NCI-H1694 (cell line): ENCODE measurements at places on chromosomes 7 and 10.

GRCh38 chr7:119900996-119901672 lies 371.8 kb upstream of the KCND2 start:
- DNase-seq: no peak

DNA sequence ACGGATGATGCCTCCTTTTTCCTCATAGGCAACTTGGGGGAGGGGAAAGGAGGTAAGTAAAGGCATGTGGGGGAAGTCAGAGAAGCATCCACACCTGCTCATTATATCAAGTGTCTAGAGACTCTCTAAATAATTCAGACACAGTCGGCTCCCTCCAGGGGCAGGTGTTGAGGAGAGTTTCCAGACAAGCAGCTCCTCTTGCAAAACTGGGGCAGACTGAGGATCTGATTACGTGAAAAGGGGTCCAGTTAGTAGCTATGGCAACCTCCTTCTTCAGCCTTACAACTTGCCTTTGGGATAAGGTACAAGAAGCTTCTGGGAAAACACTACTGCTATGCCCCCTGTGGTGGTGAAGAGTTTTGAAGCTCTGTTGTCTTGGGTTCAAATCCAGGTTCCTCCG lies 39.0 kb upstream of the SORBS1 start:
- no peak for DNase-seq

- no peak for DNase-seq
These were observed 282.2 kb upstream of the KLF14 start for GRCh38 chr7:131016230-131016629.

- DNase-seq: peak; percentile 87
These were observed 34.8 kb downstream of the GRID2IP start for GRCh38 chr7:6516387-6516983.

DNA sequence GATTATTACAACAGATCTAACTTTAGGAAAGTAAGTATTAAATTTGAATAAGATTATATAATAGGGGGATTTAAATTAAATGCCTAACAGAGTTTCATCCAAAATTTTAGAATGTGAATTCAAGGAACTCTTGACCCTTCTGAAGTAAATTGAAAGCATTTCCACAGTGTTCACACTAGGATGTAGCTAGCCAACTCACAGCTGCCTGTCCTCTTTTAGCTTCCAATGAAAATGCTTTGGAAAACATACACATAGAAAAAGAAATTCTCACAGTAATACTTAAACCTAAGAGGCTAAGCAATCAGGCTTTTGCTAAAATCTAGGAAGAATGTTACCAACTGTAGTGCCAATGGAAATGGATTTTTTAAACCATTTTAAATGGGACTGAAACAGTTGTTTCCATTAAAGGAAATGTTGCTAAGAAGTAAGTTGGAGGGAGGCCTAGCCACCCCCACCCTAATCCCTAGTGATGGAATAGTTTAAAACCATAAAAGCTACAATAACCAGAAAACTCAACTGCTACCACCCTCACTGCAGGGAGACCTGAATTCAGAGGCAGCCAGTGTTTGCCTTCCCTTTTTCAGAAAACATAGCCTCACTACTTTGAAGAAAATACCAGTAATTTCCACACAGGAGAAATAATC lies 58.3 kb downstream of the REEP3 start:
- DNase-seq: no peak

GRCh38 chr10:64465653-64466052 lies 944.5 kb downstream of the REEP3 start:
- DNase-seq: no peak

GRCh38 chr7:106731187-106731586 lies 70.2 kb upstream of the CCDC71L start:
- DNase-seq: no peak

GRCh38 chr7:7516156-7516555 lies 19.5 kb downstream of the COL28A1 start:
- no peak for DNase-seq

DNA sequence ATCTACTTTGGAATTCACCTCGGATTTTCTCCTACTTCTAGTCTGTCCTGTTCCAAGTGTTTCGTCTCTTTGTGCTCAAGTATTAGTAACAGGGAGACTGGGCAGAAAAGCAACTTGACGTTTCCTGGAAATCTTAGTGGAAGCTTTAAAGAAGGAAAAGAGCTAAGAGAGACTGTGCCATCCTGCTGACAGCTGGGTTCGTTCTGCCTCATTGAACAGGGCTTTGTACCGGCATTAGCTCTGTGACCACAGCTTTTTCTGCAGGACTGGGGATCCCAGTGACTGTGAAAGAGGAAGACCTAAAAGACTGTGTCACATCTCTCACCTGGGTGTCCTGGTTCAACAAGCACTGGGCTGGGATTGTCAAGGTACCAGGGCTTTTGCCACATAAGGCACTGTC lies 70.8 kb upstream of the CDCA7L start:
- no peak for DNase-seq

DNA sequence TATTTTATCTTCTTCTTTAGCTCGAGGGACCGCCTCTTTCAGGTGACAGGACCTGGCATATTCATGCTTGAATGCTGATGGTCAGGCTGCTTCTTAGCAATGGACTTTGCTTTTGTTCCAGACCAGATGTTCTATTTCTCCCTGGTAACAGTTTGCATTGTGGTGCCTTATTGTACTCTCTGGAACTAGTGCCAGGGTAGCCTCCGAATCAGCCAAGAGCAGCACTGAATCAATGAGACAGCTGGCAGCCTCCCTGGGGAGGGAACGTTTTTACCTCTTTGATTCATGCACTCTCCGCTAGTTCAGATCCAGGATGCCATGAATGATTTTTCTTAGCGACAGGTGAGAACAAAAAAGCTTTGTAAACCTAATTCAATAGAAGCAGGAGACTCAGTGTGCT lies 54.1 kb upstream of the NXPH1 start:
- peak; percentile 95 for DNase-seq

- DNase-seq: no peak
These were observed 6.9 kb downstream of the BAZ1B start for GRCh38 chr7:73515178-73515577.

GRCh38 chr7:140416560-140416959 lies 12.7 kb downstream of the RAB19 start:
- no peak for DNase-seq

DNA sequence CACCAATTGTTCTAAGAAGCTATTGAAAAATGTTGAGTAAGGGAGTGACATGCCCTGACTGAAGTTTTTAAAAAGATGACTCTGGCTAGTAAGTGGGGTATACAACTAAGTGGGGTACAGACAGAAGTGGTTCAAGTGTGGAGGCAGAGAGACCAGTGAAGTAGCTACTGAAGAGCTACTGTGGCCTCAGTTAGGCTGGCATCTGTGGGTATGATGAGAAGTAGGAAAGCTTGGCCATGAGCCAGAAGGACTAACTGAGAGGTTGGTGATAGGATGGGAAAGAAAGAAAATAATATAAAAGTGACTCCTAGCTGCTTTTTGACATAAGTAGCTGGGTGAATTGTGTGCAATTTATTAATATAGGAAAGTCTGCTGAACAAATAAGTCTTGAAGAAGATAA lies 176.6 kb downstream of the SEMA3D start:
- no peak for DNase-seq

- no peak for DNase-seq
These were observed 28.1 kb upstream of the TRIM8 start for GRCh38 chr10:102616066-102616770.

- DNase-seq: peak; percentile 62
These were observed 47.7 kb upstream of the TRIM8 start for GRCh38 chr10:102596506-102596971.

DNA sequence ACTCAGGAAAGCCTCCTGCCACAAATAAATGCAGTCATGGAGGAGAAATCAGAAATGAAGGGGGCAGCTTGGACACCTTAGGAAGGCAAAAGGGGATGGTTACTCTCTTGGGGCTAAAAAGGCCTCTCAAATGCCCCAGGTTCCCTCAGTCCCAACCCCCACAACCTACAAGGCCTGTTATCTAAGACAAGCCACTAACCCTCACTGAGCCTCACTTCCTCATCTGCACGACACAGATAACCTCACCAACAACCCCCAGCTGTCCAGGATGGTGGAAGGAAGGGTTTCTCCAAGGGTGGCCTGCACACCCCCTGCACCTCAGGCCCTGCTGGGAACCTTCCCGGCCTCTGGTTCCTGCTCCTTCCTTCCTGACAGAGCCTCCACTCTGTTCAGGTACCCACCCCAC lies 29.2 kb downstream of the SORBS1 start:
- no peak for DNase-seq

DNA sequence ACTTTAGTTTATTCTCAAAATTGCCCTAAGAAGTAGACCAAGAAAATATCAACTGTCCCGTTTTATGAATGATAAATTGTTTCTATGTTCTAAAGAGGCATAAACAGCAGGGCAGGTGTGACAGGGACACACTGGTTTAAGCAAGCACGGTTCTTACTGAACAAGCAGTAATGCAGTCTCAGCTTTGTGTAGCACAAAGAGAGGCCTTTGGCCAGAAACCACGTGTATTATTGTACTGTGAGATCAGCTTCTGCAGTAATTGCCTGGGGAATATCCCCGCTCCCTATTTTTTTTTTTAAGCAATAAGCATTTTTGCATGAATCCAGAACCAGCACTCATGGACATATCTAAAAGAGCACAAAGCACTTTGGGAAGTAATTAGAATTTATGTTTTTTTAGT lies 255.4 kb downstream of the WDR11 start:
- no peak for DNase-seq

DNA sequence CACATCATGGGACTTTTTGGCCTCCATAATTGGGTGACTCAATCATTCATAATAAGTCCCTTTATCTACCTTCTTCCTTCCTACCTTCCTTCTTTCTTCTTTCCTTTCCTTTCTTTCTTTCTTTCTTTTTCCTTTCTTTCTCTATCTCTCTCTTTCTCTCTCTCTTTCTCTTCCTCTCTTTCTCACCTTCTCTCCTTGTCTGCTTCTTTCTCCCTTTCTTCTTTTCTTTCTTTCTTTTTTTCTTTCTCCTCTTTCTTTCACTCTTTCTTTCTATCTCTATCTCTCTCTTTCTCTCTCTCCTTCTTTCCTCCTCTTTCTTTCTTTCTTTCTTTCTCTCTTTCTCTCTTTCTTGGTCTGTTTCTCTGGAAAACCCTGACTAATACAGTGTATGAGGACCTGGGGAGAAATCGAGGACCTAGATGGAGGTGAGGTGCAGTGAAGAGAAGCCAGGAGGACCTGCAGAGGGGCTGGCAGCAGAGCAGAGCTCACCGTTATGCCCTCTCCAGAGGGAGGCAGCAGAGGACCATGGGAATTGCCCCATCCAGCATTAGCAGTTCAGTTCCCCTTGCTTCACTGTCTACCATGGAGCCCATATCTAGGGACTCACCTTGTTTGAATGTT lies 52.7 kb upstream of the BTRC start:
- peak; percentile 81 for DNase-seq
